T follicular helper cell (primary cell): ENCODE measurements at places on chromosomes 7 and 10.

DNA sequence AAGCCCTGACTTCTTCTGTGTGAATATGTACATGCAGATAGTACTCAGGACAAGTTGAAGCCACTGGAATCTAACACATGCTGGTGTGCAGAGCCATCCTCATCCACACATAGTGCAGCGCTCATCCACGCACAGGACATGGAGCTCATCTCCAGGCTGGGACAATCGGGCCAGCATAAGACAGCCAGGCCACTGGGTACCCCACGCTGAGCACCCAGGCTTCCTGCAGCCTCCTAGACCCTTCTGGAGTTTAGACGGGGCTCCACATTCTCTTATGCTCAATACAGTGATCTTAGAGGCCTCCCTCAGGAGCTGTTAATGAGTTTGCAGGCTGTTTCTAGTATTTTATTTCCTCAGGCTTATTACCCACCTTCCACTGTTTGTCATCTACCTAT, 238.9 kb downstream of the TNS3 start:
- DNase-seq, result no peak

DNA sequence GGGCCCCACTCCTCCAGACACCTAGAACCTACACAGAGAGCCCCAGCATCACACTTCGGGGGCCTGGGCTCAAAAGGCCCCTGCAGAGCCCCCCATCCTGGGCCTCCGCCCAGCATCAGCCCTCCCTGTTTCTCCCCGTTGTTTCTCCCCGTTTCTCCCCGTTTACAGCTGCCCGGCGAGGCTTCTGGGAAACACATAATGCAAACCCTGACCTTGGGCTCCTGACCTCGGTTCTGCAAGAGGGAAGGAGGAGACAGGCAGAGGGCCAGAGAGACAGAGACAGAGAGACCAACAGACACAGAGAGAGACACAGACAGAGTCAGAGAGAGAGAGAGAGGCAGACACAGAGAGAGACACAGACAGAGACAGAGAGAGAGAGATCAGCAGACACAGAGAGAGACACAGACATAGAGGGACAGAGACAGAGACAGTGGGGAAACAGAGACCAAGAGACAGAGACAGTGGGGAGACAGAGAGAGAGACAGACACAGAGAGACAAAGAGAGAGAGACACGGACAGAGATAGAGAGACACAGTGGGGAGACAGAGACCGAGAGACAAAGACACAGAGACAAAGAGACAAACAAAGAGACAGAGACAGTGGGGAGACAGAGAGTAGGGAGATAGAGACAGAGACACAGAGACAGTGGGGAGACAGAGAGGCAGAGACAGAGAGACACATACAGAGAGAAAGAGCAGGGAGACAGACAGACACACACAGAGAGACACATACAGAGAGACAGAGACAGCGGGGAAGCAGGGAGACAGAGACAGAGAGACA, 12.5 kb downstream of the VENTX start:
- no peak for DNase-seq

GRCh38 chr7:155886391-155887173, 74.3 kb upstream of the SHH start:
- DNase-seq, result no peak

DNA sequence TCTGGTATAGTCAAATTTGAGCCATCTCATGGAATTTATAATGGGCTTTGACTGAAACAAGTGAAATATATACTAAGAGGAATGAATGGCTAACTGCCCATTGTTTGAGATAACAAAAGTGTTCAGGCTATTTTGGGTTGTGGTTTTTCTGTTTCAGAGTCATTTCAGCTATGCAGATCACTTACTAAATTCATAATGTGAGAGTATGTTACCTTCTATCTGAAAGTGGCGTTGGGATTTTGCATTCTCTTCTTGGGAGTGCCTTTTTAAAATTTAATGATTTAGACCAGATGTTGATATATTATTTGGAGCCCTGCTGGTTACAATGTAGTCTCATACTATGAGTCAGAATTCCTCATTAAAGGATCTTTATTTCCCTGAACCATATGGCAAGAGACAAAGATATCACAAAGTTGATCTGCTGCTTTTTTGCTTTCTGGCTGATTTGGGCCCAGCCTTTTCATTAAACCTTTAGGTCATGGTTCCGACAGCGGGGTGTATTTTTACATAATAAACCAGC, 10.4 kb downstream of the VCL start:
- no peak for DNase-seq

- peak; percentile 74 for DNase-seq
Measured at GRCh38 chr7:100130608-100131453, 4.1 kb downstream of the MBLAC1 start.

- no peak for DNase-seq
Measured at GRCh38 chr10:89302625-89303024, 779 bp downstream of the IFIT2 start.

DNA sequence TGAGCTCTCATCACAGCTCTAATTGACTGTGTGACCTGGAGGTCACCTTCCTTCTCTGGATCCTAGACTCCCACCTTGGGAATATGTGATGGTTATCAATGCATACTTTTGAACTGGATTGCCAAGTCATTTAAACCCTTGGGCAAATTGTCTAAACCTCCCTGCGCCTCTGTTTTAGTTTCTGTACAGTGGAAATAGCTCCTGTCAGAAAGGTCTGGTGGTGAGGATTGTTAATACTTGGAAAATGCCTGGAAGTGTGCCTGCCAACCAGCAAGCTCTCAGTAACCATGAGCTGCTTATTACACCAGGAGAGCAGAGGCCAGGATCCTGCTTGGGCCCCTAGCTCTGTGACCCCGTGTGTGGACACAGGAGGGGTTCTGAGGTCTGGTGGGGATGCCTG, 108.7 kb upstream of the PPIF start:
- DNase-seq, result no peak

DNA sequence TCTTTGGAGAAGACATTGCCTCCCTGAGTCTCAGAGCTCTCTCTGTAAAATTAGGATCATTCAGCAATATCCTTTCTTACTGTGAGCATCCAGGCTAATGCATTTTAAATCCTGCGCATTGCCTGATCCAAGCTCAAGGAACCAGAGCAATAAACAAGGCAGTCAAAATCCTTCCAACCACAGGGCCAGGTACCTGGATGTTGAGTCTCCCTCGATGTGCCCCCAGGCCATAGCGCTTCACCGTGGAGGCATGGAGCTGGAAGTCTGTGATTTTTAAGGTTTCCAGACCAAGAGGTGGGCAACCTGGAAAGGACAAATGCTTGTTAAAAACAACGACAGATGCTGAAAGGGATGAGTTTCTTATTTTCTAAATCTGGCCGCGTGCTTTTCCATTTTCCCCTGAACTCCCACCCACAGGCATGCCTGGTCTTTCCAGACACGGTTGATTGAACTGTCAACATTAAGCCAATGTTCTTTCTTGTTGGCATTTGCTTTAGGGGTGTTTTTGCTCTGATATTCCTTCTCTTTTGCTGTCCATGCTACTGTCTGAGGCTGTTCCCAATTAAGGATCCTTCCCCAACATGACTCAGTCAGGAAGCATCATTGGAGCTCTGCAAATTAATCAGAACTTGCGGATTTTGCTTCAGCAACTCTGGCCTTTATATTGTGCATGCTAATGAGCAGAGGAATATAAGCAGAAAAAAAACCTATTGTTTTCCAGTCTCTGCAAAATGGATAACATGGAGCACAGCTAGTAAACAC, 29.0 kb downstream of the CPXM2 start:
- no peak for DNase-seq

DNA sequence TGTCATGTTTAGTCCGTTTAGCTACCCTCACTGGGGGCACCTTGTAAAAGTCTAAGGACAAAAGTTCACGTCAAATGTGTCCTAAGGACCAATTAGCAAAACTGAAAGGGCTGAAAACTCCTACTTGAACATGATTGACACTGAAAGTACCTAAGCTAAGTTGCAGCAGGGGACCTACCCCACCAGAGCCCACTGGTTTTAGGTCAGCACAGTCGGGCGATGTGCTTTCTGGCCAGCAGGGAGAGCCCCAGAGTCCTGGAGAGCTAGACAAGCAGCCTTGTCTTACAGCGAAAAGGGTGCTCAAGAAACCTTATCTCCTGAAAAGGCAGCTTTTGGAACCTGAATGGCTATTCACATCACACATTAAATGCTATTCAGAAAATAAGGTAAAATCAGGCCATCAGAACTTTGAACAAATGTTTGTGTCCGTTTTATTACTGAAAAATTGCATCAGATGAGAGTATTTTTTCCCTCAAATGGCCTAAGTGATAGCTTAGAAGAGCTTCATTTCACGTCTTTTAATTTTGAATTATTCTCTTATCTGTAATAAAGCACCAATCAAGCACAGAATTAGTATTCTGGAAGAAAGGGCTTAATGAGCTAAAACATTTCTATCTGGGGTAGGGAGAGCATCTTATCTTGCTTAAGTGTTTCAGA, 52.2 kb upstream of the MKI67 start:
- peak; percentile 5 for DNase-seq

- DNase-seq, result peak; percentile 77
Measured at GRCh38 chr10:110918269-110918642, 724 bp downstream of the BBIP1 start.

DNA sequence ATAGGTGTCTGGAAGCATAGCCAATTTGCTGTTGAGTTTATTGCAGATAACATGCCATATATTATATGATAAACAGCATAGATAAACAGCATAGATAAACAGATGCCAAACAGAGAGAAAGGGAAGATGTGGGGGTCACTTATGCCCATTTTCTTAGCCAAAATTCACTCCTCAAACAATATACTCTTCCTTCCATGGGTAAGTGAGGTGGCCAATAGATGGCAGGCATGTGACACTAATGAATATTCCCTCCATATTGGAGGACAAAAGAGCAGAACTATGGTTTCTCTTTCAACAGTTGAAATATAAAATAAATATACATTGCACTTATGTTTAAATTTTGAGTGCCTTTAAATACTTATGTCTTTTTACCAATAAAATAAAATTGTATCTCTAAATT, 1212.8 kb downstream of the REEP3 start:
- DNase-seq, result no peak

GRCh38 chr7:103432712-103433111, 13.3 kb downstream of the SLC26A5 start:
- DNase-seq, result no peak

DNA sequence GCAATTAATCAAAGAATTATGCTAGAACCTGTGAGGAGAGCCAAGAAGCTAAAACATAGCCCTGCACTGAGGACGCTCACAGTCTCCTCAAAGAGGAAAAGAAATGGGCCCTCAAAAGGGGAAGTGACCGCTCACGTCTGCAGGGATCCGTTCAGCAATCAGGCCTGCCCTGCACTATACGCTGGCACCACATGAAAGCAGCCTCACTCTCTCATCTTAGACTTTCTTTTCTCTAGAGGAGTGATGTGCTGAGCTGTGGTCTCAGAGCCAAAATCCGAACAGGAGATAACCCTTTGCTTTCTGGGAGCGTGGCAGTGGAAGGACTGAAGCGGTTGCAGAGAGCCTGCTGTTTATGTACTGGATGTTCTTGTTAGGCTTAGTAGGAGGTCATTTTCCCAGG, 6.3 kb upstream of the IL2RA start:
- DNase-seq, result no peak

- DNase-seq, result no peak
Measured at GRCh38 chr10:128614016-128614605, 487.9 kb upstream of the MKI67 start.
